ENCODE measurements at places on chromosomes 6 and 20.

GRCh38 chr6:85452441-85452881, 2.6 kb downstream of the NT5E start:
- no peak for DNase-seq

DNA sequence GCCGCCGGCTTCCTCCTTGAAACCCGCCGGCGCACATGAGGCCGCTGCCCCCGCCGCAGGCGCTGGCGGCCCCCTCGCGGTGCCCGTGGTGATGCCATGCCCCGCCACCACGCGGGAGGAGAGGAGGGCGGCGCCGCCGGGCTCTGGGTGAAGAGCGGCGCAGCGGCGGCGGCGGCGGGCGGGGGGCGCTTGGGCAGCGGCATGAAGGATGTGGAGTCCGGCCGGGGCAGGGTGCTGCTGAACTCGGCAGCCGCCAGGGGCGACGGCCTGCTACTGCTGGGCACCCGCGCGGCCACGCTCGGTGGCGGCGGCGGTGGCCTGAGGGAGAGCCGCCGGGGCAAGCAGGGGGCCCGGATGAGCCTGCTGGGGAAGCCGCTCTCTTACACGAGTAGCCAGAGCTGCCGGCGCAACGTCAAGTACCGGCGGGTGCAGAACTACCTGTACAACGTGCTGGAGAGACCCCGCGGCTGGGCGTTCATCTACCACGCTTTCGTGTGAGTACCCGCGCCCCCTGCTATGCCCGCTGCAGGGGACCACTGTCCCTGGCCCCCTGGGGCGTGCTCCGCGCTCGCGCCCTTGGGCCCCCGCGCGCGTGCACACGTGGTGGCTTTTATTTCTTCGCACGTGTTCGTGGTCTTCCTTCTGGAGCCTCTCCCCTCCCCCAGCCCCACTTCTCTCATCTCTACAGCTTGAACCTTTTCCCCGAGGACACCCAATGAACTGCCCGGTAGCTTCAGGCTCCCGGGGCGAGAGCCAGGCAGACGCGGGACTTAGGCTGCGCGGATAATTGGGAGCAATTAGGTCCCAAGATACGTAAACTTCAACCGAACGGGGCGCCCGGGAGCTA, 453 bp downstream of the KCNQ5 start:
- DNase-seq: peak; percentile 82

GRCh38 chr20:10562899-10563298, 110.9 kb downstream of the JAG1 start:
- no peak for DNase-seq

DNA sequence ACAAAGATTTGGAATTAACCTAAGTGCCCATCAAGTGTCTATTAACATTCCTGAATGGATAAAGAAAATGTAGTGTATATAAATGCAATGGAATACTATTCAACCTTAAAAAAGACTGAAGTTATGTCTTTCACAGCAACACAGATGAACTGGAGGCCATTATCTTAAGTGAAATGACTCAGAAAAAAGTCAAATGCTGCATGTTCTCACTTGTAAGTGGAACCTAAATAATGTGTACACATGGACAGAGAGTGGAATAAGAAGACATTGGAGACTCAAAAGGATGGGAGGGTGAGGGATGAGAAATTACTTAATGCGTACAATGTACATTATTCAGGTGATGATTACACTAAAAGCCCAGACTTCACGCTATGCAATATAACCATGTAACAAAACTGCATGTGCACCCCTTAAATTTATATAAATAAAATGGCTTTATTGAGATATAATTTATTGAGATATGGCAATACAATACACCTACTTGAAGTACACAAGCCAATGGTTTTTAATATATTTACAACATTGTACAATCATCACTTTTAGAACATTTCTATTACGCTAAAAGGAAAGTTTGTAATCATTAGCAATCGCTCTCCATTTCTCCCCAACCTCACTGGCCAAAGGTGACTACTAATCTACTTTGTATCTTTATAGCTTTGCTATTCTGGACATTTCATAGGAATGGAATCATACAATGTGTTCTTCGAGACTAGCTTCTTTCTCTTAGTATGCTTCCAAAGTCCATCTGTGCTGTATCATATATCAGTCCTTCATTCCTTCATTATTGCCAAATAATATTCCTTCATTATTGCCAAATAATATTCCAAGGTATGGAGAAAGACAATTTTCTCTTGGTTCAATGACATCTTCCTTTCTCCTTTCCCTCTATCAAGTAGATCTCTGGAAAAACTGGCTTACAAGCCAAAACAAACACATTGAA, 5.8 kb downstream of the STX7 start:
- no peak for DNase-seq

- DNase-seq: no peak
Measured at GRCh38 chr6:134201716-134202115, 116.2 kb downstream of the SGK1 start.

DNA sequence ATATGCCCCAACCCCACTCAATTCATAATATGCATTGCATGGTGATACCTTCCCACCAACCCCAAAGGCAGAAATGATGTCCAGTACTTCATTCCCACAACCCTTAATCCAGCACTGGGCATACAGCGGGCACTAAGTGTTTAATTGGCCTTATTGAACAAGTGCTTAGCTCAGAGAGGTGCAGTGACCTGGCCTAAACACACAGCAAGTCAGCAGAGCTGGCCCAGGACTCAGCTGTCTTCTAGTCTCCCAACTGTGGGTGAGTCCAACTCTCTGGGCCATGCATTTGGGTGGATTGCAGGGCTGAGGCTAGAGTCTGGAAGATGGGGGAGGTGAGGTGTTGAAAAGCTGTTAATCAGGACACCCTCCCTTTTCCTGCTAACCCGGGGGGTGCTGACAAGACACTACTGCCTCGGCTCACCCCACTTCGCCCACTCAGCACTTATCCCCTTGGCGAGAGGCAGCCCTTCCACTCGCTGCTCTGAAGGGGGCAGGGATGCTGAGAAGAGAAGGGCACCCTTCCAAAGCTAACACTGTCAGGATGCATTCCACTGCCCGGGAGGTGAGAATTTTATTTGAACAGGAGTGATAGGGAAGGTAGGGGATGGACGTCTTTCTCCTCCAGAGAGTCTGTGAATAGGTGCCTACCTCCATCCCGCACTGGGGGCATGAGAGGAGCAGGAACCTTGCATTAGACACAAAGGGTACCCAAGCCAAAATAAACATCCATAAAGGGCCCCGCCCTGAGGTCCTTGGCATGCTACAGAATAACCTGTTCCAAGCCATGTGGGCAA, 14.2 kb downstream of the KCNK5 start:
- DNase-seq: no peak

GRCh38 chr6:391559-392440, at the start of gene IRF4:
TSS of gene IRF4 (plus strand) at chr6:391752. CDS start at chr6:393153, 1,401 bp downstream.
- peak; percentile 62 for DNase-seq

DNA sequence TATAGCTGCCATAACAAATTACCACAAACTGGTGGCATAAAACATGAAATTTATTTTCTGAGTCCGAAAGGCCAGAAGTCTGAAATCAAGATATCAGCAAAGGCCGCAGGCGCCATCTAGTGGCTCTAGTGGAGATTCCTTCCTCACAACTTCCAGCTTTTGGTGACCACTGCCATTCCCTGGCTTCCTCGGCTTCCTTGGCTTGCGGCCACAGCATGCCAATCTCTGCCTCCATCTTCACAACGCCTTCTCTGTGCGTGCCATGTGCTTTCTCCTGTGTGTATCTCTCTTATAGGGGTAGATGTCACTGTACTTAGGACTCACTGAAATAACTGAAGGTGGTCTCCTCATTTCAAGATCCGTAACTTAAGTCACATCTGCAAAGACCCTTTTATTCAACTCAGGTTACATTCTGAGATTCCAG, 5.4 kb upstream of the PLAGL1 start:
- DNase-seq: peak; percentile 76

DNA sequence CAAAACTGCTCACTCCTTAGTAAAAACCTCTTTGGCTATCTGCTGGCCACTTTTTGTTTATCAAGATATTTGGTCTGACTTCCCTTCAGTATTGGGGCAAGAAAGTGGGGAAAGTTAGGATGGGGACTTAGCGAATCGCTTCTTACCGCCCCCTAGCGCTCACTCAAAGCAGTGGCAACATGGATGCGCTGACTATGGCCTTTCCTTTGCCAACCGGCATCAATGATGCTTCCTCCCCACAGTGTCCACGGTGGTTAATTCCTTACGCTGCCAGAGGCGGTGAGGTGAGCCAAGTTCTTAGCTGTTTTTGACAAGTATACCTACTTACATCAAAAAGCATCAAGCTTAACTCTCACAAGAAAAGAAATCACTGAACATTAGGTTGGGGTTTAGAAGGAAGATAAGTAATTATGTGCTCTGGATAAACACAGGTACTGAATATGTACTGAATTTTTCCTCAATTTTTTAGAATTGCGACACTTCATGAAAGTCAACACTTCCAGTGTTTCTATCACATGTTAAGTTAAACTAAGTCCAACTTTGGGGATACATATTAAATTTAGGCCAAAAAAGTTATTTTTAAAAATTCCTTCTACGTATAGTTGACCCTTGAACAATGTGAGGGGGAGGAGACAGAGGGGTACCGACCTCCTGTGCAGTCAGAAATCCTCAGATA, 86.7 kb downstream of the GMDS start:
- peak; percentile 87 for DNase-seq

DNA sequence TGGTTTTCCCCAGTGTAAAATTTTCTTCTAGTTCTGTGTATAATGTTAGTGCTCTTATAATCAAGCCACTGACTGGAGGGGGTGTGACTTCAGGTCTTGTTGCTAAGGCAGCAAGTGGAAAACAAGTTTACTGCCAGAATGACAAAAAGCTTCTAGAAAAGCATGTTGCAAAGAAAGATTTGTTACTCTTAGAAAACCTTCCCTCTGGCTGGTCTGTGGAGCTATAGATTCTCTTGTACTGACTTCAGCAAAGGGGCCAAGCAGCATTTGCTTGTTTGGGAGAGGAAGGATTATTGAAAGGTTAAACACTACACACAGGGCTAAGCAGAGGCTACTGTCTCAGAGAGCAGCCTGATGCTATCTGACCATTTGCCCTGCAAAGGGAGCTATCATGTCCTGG, 288.8 kb downstream of the BTBD9 start:
- DNase-seq: no peak

DNA sequence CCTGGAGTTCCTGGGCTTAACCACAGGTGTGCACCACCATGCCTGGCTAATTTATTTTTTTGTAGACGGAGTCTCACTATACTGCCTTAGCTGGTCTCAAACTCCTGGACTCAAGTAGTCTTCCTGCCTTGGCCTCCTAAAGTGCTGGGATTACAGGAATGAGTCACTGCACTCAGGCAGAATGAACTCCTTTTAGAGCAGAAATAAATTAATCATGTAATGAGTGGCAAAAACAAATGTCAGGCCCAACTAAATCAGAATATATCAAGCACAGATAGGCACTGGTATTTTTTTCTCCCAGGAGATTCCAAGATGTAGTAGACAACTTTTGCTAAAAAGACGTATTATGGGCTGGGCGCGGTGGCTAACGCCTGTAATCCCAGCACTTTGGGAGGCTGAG, 2.6 kb downstream of the RPS10 start:
- no peak for DNase-seq

DNA sequence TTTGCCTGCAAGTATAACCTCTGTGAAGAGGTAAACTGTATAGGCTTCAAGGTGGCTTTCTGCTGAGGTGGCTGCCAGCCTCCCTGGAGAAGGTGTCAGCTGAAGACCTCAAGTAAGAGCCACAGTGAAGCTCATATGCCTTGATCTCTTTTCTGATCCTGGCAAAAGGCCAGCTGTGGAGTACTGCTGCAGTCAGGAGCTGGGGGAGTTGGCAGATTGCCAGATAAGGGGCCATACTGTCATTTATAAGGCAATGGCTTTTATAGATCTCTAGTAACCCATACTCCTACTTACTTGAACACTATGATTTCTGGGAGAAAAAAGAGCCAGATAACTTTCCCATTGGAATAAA, 8.8 kb upstream of the CEP85L start:
- DNase-seq: no peak

DNA sequence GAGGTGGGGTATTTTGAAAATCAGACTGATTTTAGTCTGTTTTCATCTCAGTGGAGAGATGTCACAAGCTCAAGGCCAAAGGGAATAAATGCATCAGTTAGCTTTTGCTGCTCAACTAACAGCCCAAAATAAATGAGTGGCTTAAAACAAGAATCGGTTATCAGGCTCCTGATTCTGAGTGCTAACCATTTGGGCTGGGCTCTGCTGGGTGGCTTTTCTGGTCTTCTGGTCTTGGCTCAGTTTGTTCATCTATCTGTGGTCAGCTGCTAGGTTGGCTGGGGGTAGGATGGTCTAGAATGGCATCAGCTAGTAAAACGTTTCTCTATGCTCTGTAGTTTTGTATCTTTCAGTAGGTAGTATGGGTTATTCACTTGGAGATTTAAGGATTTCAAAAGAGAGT, 357.5 kb upstream of the JAG1 start:
- no peak for DNase-seq
